ENCODE measurements at places on chromosomes 16 and 17.

GRCh38 chr17:37701496-37701898 lies 43.4 kb downstream of the HNF1B start:
- DNase-seq, result peak; percentile 55

- DNase-seq, result no peak
Observed at GRCh38 chr17:1931844-1932579, 93.1 kb downstream of the RTN4RL1 start.

DNA sequence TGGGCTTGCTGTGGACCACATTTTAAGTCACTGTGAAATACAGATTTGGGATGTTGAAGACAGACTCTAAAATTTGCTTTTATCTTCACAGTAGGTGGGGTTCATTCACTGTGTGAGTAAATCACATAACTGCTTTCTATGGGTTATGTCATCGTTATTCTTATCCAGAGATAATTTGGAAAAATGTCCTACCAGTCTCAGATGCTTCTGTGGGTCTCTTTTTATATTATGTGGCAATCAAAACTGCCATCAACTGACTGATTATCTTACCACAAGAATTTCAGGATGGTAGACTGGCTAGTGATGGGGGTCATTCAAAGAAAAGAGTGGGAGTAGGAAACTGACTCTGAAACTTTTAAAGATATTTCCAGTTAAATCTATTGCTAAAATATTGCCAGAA lies 3.1 kb downstream of the HSBP1 start:
- no peak for DNase-seq

- no peak for DNase-seq
Observed at GRCh38 chr17:3033741-3034577, 29.4 kb downstream of the OR1D5 start.

GRCh38 chr16:85002608-85003007 lies 8.7 kb downstream of the ZDHHC7 start:
- no peak for DNase-seq

- DNase-seq, result no peak
Observed at GRCh38 chr17:17052462-17053221, 10.4 kb downstream of the MPRIP start.

DNA sequence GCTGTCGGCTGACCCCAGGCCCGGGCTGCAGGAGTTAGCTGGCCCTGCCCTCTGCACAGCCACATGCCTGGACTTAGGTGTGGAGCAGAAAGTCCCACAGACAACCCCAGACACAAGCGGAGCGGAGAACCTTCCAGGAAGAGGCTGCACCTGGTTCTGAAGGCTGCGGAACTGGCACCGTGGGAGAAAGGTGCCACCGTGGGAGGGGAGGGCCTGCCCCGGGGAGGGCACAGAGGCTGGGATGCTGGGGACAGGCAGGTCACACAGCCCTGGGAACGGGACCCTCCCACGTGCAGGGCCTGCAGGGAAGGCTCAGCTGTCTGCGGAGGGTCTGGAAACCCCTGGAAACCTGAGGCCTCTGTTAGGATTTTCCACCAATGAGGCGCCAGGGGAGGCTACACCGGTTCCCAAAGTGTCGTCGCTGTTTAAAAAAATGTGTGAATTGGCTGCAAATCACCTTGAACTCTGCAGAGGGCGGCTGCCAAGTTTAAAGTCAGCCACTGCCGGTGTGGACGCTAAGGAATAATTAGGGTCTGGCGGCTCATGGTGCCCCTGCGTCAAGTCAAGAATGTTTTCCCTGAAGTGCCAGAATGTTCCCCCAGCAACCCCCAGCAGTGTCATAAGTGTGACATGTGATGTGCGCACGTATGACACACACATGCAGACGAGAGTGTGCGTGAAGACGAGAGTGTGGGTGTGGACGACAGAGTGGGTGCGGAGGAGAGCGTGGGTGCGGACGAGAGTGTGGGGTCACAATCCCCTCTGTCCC lies 50.9 kb upstream of the PABPN1L start:
- no peak for DNase-seq

GRCh38 chr17:31492880-31493655 lies 101.6 kb downstream of the RAB11FIP4 start:
- peak; percentile 63 for DNase-seq

DNA sequence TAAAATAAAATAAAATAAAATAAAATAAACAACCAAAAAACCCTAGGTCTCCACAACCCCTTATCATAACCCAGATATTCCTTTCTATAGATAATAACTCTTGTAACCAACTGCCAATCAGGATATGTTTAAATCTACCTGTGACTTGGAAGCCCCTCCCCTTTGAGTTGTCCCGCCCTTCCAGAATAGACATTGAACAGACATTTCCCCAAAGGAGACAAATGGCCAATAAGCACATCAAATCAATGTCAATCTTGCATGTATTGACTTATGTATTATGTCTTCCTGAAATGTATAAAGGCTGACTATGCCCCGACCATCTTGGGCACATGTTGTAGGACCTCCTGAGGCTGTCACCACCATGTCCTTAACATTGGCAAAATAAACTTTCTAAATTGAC lies 1.5 kb upstream of the MAPK7 start:
- peak; percentile 16 for DNase-seq

DNA sequence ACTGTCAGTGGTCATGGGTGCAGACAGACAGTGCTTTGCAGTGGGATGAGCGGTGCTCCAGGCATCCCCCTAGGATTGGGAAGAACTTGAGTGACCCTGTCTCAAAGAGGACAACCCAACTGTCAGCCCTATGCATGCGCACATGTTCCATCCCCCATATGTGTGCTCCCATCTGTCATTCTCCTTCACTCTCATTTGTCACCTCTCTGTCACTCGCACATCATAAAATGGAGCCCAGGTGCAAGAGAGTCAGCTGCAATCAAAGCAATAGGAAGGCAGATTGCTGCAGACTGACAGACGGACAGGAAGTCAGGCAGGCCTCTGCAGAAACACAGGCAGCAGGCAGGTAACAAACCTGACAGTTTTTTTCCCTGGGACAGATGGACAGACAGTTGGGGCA lies 101.8 kb upstream of the CCL1 start:
- DNase-seq, result no peak

DNA sequence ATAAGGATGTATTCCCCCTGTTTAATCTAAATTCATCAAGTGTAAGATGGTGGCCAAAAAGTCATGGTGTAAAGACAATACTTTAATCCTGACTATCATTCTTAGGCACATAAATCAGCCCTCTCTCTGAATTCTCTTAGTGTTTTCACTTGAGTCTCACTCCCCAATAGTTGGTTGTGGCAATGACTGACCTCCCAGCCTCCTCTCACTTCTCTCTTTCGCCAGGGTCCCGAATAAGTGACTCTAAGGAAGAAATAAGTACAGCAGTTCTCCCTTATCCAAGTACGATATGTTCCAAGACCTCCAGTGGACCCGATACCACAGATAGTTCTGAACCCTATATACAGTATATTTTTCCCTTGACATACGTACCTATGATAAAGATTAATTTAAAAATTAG lies 335.3 kb downstream of the MAF start:
- no peak for DNase-seq

GRCh38 chr17:81073967-81074839 lies 39.3 kb downstream of the BAIAP2 start:
- no peak for DNase-seq

- no peak for DNase-seq
Observed at GRCh38 chr16:67169011-67169451, 1.3 kb upstream of the NOL3 start.

GRCh38 chr16:88514526-88515232 lies 55.5 kb upstream of the ZC3H18 start:
- DNase-seq, result no peak

GRCh38 chr16:54447576-54448440 lies 161.2 kb upstream of the IRX3 start:
- DNase-seq, result peak; percentile 34

GRCh38 chr17:77457572-77458201 lies 316.9 kb downstream of the SEC14L1 start:
- peak; percentile 58 for DNase-seq

DNA sequence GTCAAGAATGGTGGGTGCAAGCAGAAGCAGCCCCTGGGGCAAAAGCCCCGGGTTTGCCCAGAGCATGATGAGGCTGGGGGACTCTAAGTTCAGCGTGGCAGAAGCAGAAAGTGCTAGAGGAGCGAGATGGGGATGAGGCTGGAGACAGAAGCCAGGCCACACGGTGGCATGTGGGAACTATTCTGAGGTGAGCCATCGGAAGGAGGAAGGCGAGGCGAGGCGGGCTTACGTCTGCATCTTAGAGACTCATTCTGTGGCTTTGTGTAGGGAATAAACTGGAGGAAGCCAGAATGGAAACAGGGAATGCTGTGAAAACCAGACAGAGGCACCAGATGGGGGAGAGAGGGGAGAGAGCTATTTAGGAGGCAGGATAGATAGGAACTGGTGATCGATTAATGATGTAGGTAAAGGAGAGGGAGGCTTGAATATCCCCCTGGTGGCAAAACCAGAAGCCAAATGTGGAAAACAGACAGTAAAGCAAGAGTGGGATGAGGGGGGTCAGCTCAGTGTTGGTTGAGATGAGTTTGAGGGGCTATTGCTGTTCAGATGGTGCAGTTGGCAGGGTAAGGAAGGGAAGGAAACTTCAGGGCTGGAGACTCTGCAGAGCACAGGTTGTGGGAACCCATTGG lies 3.1 kb upstream of the TNFSF13 start:
- no peak for DNase-seq

DNA sequence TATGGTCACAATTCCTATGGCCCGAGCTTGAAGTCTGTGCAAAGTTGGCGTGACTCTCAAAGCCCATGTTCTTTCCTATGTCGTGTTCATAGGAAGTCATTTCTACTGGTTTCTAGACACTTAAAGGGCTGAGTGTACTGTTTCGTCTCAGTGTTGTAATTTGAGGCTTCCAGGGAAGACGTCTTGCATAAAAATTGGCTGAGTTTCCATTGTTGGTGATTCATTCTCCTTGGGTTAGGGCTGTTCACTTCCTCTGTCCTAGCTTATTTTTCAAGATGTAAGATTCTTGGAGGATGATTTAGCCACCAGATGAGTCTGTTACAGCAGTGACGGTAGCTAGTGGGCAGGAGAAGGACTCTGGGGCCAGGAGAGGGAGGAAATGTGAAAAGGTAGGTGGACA lies 43.1 kb downstream of the PIK3R5 start:
- no peak for DNase-seq

DNA sequence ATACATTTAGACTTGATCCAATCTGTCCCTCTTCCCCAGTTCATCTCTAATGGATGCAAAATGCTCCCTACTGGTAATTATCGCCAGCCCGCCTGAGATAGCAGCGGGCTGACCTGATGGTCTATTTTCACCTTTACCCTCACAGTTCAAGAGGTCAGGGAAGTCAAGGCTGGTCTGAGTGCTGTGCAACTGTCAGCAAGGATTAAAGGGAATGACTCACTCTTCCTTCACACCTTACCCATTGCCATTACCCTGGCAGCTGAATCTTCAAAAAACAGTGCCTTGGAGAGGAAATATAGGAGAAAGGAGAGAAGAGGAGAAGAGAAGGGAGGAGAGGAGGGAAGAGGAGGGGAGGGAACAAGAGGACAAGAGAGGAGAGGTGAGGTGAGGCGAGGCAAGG lies 36.3 kb downstream of the GRB7 start:
- DNase-seq, result peak; percentile 71

GRCh38 chr16:11621920-11622651 lies 35.4 kb upstream of the LITAF start:
- DNase-seq, result peak; percentile 47

- no peak for DNase-seq
Observed at GRCh38 chr16:60651346-60651745, 1384.9 kb downstream of the CDH8 start.

GRCh38 chr16:15879255-15879811 lies 9.1 kb downstream of the CEP20 start:
- peak; percentile 29 for DNase-seq

- DNase-seq, result no peak
Observed at GRCh38 chr17:35299135-35299534, 56.3 kb downstream of the SLFN5 start.

DNA sequence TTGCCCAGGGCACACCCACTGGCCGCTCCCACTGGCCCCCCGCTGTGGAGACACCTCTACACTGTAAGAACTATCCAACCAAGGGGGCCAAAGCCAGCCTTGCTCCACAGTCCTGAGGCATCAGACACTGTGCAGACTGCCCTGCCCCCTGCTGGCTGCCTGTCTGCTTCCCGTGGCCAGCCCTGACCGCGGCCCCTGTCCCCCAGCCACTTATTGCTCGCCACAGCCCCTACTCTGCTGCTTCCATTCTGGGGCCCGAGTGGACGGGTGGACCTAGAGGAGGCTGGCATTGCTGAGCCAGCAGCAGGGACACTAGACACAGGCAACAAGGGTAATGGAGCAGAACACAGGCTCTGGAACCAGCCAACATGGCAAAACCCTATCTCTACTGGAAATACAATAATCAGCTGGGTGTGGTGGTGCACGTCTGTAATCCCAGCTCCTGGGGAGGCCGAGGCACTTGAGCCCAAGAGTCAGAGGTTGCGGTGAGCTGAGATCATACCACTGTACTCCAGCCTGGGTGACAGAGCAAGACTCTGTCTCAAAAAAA lies 19.7 kb upstream of the LRRC37A3 start:
- peak; percentile 40 for DNase-seq

DNA sequence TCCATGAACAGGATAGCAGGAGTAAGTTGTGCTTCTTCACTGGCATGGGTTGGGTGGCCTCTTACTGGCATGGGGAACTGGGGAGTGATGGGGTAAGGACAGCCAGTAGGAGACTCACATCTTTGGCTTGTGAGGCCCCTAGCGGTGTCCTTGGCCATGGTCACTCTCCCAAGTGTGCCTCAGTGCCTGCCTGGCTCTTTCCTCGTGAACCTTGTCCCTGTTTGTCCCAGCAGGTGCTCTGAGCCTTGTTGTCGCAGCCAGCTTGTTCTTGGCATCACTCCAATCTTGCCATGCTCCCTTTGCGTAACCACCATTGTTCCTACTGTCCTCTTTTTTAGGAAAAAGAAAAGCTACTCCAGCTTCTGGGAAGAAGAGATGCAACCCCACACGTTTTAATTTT lies 53.6 kb upstream of the SDK2 start:
- no peak for DNase-seq

DNA sequence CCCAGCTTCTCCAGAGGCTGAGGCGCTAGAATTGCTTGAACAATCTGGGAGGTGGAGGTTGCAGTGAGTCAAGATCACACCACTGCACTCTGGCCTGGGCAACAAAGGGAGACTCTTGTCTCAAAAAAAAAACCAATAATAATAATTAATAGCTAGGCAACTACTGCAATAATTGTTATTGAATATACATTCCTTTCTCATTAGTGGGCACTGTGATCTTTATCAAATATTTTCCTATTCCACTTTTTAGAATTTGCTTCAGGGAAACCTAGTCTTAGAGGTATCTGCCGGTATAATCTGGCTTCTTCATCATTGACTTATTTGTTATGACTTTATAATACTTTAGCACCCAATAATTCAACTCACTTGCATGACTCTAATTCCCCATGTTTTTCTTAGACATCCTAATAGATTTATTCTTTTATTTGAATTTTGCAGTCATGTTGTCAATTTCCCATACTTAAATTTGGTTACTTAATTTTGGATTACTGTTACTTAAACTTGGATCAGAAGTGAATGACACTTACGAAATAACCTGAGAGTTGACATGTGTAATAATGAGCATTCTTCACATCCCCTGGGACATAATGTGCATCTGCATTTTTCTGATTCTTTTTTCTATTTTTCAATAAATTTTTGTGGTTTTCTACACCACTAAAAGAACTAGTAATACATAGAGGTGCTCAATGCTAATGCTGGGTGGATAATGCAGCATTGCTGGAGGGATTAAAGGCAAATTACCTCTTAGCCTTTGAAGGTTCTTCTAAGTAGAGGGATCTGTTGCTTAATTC lies 25.0 kb upstream of the KCNJ16 start:
- DNase-seq, result no peak
